Naive thymus-derived CD4-positive, alpha-beta T cell (primary cell): ENCODE measurements at places on chromosomes 12 and 14.

DNA sequence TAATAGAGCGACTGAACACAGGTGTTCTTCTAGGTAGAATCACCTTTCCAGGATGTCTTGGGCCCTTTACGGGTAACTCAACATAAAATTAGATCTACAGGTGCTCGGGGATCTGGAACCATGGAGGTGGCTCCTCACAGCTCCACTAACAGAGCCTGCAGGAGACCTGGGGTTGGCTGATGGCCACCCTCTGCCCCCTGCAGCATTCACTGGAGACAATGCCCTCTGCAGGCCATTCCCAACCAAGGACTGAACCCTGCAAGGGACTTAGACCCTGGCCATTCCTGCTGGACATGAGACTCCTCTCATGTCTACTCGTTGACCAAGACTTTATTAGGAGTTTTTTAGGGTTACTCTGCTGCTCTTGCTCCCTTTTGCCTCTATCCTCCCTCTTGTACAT, 58.5 kb upstream of the PPP4R3A start:
- no peak for DNase-seq

- DNase-seq: no peak
Measured at GRCh38 chr14:99686557-99687283, 2.6 kb downstream of the CYP46A1 start.

DNA sequence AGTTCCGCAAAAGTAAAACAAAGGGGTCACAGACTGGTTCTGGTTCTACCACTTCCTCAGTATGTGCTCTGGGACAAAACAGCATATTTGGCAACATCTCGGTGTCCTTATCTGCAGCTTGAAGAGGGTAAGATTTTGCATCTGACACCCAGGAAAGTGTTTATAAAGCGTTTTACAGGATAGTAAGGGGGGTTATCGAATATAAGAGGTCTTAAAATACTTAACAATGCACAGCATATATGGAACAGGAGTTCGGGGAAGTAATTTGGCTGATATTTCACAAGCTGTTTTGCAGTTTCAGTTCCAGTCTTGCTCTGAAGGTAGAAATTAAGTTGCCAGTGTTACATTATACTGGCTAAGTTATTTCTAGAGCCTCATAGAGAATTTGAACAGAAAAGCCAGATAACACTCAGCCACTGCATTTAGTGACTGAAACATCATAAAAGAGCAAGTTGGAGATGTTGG, 904 bp upstream of the MAP4K5 start:
- no peak for DNase-seq

DNA sequence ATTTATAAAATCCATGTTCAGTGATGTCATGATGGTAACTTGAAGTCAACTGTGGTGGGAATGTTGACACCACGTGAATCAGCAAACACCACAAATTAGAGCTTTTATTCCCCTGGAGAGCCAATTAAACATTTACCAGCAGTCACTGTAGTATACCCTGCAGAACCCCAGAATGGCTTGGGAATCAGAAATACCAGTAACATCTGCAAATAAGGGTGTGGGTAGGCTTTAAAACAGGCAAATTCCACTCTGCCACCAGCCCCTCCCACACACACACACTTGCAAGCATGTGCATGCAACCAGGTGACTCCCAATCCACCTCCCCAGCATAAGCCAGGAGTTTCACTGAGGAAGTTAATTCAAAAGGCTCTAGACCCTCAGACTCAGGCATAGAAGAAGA, 63.6 kb upstream of the TMEM263 start:
- no peak for DNase-seq

DNA sequence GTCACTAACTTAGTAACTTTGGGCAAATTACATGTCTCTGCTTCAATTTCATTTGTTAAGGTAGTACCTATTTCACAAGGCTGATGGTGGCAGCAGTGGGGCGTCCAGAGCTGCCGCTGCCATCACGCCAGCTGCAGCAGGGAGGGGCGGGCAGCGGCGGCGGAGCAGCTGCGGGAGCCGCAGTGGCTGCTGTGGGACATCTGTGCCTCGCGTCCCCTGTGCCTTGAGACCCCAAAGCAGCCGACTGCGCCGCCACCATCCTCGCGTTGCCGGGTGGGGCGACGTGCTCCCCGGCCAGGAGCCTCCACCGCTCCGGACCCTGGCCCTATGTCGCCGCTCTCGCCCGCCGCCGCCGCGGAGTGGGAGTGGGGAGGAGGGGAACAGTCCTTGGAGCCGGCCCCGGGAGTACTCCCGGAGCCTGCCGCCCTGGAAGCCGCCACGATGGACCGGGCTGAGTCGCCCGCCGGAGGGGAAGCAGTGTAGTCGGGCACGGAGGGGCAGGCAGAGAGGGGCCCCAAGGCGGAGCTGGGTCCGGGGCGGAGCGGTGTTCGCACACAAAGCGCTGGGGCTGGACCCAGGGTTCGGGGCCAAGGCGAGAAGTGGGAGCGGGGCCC, 51.4 kb downstream of the A2M start:
- DNase-seq: peak; percentile 55

DNA sequence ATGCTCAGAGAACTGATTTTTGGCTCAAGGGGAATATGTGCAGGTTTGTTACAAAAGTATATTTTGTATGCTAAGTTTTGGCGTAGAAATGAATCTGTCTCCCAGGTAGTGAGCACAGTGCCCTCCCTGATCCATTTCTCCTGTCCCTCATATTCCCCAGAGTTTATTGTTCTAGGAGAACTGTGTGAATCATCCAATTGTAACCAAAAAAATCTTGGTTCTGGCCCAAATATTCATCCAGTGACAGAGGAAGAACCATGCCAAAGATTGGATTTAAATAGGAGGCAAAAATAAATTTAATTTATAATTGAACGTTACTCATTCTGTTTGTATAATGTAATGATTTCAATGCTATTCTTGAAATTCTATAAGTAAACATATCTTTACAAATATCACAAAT, 4.8 kb downstream of the CATSPERB start:
- DNase-seq: no peak

- no peak for DNase-seq
Measured at GRCh38 chr14:95699412-95699811, 13.2 kb downstream of the TCL1B start.
